Ovary (tissue), 10 donors: ENCODE measurements at places on chromosomes 5 and 9. TPM values are rescaled to one million over a fixed set of nuclear protein-coding genes. Genes with fewer than 3 reads are reported as not detected.

GRCh38 chr9:1980387-1980786 lies 34.8 kb upstream of the SMARCA2 start:
- peaks cover 9% of the 10 kb centered on the region for H3K4me1 ChIP-seq
- no peak for DNase-seq
- peak overlapping the region; percentile 72 for H3K27ac ChIP-seq
- no peaks in the 10 kb centered on the region for H3K36me3 ChIP-seq

- no peak overlapping the region for H3K4me3 ChIP-seq
- no peaks in the 10 kb centered on the region for H3K27me3 ChIP-seq
- H3K4me1 ChIP-seq = peaks cover 2% of the 10 kb centered on the region
- no peaks in the 10 kb centered on the region for H3K36me3 ChIP-seq
- no peak for DNase-seq
These were observed 3.1 kb upstream of the PLIN2 start for GRCh38 chr9:19130436-19130835.

GABRG2 gene
- not detected for total RNA-seq

BNC2 gene
- total RNA-seq = 47.9 TPM

DNA sequence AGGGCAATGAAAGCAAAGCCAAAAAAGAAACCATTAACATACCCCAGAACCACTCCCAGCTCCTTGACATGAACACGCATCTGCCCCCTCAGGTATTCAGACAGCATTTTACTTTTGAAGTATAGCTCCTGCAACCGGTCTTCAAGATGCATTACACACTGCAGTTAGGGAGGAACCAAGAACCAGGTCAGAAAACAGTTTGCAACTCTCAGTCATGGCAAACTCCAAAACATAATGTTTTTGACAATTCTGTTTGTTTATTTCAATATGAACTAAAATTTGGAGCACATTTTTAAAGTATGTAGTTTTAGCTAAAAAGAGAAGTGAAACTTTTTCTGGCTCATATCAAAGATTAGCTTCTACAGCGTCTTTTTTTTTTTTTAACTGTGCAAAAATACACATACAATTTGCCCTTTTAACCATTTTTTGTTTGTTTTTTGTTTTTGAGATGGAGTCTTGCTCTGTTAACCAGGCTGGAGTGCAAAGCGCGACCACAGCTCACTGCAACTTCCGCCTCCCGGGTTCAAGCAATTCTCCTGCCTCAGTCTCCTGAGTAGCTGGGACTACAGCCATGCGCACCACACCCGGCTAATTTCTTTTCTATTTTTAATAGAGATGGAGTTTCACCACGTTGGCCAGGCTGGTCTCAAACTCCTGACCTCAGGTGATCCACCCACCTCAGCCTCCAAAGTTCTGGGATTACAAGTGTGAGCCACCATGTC lies 12.2 kb upstream of the RAPGEF6 start:
- no peaks in the 10 kb centered on the region for H3K36me3 ChIP-seq
- no peaks in the 10 kb centered on the region for H3K27me3 ChIP-seq
- no peak overlapping the region for H3K27ac ChIP-seq
- DNase-seq = no peak
- no peak overlapping the region for H3K4me3 ChIP-seq
- H3K4me1 ChIP-seq = no peaks in the 10 kb centered on the region

DNA sequence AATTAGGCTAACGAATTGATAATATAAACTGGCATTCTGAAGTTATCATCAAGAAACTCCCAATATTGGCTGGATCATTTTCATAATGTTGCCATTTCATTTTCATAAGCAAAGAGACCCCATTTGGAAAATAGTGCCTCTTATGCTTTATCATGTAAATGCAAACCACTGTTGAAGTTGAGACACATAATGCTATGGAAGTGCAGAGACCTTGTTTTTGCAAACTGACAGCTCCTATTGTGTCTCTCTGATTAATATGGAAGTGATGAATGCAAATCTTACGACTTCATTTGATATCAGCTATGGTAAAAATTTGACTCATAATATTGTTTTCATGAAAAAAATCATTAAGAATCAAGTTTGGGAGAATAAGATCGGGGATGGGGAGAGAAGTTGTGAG lies 25.3 kb upstream of the ZNF608 start:
- H3K4me3 ChIP-seq = no peak overlapping the region
- H3K27me3 ChIP-seq = no peaks in the 10 kb centered on the region
- no peaks in the 10 kb centered on the region for H3K4me1 ChIP-seq
- no peak for DNase-seq
- H3K36me3 ChIP-seq = no peaks in the 10 kb centered on the region
- no peak overlapping the region for H3K27ac ChIP-seq

DNA sequence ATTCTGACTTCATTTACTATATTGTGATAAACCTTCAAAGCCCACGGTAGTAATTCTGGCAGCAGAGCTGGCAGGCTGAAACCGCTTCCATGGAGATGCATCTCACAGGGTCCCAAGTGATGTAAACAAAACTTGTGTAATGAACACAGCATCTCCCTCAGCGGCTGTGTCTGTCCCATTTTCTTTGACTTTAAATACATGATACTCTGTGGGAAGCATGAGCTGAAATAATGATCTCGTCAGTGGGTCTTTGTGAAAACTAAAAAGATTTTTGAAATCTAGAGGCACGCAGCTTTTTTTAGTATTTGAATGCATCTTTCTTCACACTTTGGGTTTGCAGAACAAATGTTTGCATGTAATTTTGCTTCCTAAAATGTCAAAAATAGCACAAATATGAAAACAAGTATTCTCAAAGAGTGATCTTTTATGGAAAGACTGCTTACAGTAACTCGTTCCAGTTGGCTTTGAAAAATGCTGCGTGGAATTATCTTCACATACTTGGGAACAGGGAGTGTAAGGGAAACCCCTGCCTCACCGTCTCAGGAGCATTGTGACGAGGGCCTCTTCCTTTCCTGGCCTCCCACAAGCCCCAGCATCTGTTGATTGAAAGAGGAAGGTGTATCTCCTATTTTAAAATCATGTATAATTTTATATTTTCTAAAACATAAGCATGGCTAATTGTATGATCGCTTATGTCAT lies 18.1 kb upstream of the LPCAT1 start:
- no peaks in the 10 kb centered on the region for H3K27me3 ChIP-seq
- H3K4me3 ChIP-seq = no peak overlapping the region
- no peaks in the 10 kb centered on the region for H3K4me1 ChIP-seq
- H3K36me3 ChIP-seq = no peaks in the 10 kb centered on the region

RAD17 gene
- 11.9 TPM for total RNA-seq

- no peak for DNase-seq
- no peaks in the 10 kb centered on the region for H3K4me1 ChIP-seq
- no peak overlapping the region for H3K27ac ChIP-seq
- no peak overlapping the region for H3K4me3 ChIP-seq
- no peaks in the 10 kb centered on the region for H3K36me3 ChIP-seq
These were observed 2233.8 kb downstream of the MAT2B start for GRCh38 chr5:165739079-165739741.

GRCh38 chr9:859251-859650 lies 17.8 kb downstream of the DMRT1 start:
- H3K4me1 ChIP-seq = no peaks in the 10 kb centered on the region
- no peak for DNase-seq
- H3K27me3 ChIP-seq = no peaks in the 10 kb centered on the region
- no peak overlapping the region for H3K4me3 ChIP-seq
- no peaks in the 10 kb centered on the region for H3K36me3 ChIP-seq

PLPPR1 gene
- total RNA-seq = not detected

DNA sequence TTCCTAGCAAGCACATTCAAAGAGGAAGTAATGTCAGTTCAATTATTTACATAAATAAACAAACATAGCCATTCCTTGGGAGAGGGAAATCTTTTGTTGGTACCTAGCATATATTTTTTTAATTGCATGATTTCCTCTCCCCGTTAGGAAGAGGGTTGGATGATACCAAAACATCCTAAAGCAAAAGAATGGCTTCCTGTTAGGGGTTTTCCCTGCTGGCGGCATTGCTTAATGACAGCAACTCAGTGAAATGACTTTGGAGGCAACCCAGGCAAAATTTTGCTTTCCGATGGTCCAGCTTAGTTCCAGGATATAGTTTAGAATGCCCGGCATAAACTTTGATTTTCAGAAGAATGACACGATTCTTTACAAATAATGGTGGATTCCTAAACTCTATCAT lies 73.2 kb downstream of the MAT2B start:
- no peak overlapping the region for H3K27ac ChIP-seq
- H3K4me1 ChIP-seq = no peaks in the 10 kb centered on the region
- H3K36me3 ChIP-seq = no peaks in the 10 kb centered on the region

PTGES gene
- total RNA-seq = 4.7 TPM
